ENCODE measurements at places on chromosomes 5 and 9.

- DNase-seq, result no peak
These were observed 121.9 kb downstream of the FGF18 start for GRCh38 chr5:171541341-171541776.

GRCh38 chr5:105794578-105794977 is 1876.2 kb downstream of the EFNA5 start:
- no peak for DNase-seq

GRCh38 chr5:180491496-180491895 is 2.7 kb upstream of the CNOT6 start:
- DNase-seq, result no peak

DNA sequence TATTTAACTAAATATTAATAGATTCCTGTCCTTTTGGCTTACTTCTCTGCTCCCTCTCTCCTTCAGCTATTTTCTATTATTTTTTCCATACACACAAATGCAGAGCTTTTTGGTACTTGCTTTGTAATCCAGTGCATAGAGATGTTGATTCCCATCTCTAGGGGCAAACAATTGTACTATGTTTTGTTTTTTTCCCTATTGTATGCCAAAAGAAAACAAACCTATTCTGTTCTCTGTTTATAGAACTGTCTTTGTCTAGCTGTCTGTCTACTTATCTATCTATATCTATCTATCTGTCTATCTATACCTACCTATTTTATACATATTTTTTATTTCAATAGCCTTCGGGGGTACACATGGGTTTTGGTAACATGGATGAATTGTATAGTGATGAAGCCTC is 121.6 kb upstream of the LIFR start:
- no peak for DNase-seq

DNA sequence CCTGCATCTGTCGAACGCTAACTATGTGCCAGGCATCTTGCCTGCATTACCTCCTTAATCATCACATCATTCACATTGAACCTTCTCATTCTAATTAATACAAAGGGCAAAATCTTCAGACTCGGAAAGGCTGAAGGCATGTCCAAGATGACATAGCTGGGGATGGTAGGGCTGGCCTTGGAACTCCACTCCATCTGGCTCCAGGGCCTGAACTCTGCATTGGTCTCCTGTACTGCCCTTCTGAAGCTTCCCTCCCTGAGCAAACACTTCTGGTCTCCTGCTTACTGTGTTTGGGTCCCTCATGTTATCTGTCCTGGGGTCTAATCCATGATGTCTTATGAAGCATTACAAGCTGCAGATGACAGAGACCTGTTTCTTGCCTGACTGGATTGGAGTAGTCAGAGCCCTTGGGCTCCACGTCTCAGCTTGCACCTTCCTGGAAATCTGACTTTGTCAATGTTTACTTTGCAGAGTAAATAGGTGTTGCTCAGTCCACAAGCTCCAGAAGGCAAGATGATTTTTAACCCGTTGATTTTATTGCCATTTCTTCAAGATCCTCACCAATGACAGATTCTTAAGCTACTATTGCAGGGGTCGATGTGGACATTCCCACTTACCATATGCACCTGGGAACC is 106.1 kb downstream of the GALNT10 start:
- DNase-seq, result no peak

DNA sequence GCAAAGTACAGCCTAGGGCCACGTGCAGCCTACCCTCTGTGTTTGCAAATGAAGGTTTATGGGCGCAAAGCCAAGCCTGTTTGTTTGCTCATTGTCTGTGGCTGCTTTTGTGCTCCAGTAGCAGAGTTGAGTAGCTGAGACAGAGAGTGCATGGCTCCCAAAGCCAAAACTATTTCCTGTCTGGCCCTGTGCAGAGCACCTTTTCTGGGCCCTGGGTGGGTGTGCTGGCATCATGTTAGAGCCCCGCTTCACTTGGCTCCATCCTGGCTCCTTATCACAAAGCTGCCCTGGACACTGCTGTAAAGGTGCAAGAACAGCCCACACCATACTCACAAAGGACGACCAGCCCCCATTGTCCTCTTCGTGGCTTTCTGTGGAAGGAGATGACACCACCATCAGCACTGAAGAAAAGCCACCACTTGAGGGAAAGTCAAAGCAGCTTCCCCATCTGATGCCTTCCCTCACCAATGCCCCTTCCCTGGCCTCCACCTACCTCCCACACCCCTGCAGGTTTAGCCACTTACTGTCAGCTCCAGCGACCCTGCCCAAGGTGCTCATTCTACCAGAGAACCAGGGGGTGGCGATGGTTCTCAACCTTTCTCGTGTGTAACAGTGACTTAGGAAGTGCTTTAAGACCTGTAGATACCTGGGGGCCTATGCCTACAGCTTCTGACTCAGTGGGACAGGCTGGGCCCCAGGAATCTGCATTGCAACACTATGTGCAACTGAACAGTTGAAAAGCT is 23.4 kb downstream of the LCP2 start:
- no peak for DNase-seq

DNA sequence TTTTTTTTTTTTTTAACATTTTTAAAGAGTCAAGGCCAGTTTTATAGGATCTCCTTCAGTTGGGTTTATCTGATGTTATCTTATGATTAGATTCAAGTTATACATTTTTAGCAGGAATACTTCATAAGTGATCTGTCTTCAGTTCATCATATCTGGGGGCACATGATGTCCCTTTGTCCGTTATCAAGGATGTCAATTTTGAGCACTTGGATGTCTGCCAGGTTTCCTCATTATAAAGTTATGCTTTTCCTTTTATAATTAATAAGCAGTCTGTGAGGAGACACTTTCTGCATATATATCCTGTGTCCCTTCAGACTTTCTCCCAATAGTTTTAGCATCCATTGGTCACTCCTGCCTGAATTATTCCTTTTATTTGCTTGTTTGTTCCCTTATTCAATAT is 11.8 kb downstream of the HDHD3 start:
- no peak for DNase-seq

- no peak for DNase-seq
These were observed 155.6 kb downstream of the ARHGAP26 start for GRCh38 chr5:142925795-142926194.

DNA sequence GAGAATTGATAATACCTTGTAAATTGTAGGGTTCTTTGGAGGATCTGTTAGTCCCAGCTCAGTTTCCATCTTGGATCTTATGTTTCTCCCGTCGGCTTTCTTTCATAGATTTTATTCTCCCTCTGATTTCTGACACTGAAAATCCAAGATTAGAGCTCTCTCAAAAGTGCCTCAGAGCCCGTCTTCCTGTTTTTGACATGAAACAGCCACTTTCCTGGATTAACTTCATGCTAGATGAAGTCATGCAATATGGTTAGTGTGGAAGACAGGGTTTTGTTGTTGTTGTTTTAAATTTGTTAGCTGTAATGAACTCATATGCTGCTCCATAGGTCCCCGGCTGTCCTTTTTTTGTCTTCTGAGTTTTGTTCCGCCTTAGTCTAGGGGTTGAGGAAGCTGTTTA is 51.6 kb upstream of the ZFR start:
- no peak for DNase-seq

GRCh38 chr9:6460189-6460768 is 47.3 kb downstream of the UHRF2 start:
- no peak for DNase-seq

DNA sequence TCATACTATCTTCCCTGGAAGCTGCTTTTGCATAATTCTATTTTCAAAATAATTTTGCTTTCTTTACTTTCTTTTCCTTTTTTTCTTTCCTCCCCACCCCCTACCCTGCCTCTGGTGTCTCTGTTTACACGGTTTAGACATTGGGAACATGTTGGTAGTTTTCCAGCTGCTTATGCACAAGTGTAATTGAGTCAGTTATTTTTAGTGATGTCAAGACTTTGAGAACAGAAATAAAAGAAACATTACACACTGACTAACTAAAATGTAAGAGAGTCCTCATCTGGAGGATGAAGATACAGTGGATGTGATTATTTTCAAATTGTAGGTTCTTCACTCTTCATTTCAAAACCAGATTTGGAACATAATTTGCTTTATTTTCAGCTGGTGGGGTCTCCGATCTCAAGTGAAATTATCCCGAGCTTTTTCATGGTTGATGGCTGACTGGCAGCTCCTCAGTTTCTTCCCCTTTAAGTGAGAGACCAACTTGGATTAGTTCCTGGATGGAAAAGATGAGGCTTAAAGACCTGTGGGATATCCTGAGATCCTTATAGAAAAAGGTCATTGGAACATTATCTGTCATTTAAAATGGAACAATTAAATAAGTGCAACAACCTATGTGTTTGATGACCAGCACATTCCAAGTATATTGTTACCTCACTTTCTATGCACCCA is 154.4 kb upstream of the ZNF462 start:
- no peak for DNase-seq

DNA sequence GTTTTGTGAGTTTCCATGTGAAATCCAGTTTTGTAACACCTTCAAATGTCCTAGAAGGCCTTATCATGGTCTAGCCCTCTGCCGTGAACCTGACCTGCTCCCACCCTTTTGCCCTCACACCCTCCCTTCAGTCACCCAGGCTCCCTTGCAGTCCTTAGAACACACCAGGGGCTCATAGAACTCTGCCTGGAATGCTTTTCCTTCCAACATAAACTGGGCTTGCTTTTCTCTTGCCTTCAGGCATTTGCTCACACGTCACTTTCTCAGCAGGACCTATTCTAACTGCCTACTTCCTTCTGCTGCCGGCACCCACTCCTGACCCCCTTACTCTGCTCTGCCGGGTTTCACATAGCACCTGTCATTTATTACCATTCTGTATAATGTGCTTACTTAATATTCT is 111.9 kb downstream of the PDE8B start:
- DNase-seq, result no peak

GRCh38 chr5:149901511-149901910 is 43.1 kb downstream of the PDE6A start:
- DNase-seq, result no peak

- no peak for DNase-seq
These were observed 372.6 kb upstream of the PRR16 start for GRCh38 chr5:120091376-120091948.

- DNase-seq, result no peak
These were observed 538.5 kb upstream of the TUSC1 start for GRCh38 chr9:26216702-26217101.

DNA sequence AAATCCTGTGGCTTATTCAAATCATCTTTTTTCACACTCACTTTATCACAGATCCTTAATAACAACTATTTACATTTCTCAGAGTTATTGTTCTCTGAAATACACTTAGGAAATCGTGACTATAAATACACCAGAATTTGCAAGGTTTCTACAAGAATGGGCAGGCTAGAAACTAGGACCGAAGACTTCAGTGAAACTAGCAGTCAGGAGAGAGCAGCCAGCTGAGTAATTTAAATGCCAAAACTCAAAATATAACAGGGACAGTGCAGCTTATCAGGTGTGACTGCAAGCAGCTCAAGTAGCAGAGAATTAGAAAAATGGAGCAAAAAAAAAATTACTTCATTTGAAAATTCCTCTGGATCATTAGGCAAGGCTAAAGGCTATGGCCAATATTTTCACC is 719.3 kb upstream of the ZNF608 start:
- DNase-seq, result no peak

- no peak for DNase-seq
These were observed 224.1 kb downstream of the CACNA1B start for GRCh38 chr9:138101444-138102234.

DNA sequence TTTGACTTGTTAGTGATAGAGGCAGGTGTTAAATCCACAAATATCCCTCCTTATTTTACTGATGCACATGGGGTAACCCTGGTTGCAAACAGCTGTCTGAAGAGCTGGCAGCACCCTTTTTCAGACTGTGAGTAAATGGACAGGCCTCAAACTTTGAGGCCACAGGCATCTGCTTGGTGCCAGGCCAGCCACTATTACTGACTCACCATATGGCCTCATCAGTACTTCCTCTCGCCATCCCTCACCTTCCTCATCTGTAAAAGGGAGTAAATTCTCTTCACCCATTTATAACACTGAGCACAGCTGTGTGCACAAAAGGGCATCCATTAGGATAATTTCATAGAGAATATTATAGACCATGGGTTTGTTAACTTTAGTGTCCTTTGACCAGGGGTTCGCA is 11.9 kb upstream of the TNIP1 start:
- no peak for DNase-seq

GRCh38 chr5:65932676-65933075 is 6.3 kb downstream of the ERBIN start:
- DNase-seq, result no peak

GRCh38 chr5:38724301-38725030 is 121.3 kb upstream of the OSMR start:
- DNase-seq, result no peak

DNA sequence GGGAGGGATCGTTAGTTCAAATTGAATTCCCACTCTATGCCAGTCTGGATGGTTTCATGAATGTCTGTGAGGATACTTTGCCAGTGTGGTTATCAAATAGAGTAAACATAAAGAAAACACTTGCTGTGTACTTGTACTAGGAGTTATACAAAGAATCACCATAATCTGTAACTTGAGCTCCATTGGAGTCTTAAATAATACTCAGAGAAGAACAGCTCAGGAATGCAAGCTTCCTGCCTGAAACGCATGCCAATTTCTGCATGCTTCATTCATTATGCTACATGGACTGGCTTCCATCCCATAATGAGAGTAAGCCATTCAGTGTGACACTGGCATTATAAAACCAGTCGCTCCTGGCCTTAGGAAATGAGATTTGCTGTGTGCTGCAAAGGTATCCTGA is 351.4 kb downstream of the SEMA5A start:
- DNase-seq, result no peak

GRCh38 chr9:129936222-129936621 is 101.0 kb downstream of the USP20 start:
- DNase-seq, result no peak

GRCh38 chr5:128290152-128290858 is 206.7 kb downstream of the SLC12A2 start:
- no peak for DNase-seq

- no peak for DNase-seq
These were observed 69.7 kb upstream of the NEURL1B start for GRCh38 chr5:172571413-172571812.

- no peak for DNase-seq
These were observed 14.4 kb upstream of the MEIKIN start for GRCh38 chr5:131959906-131960305.

GRCh38 chr9:134054891-134055811 is 12.7 kb downstream of the BRD3 start:
- no peak for DNase-seq

DNA sequence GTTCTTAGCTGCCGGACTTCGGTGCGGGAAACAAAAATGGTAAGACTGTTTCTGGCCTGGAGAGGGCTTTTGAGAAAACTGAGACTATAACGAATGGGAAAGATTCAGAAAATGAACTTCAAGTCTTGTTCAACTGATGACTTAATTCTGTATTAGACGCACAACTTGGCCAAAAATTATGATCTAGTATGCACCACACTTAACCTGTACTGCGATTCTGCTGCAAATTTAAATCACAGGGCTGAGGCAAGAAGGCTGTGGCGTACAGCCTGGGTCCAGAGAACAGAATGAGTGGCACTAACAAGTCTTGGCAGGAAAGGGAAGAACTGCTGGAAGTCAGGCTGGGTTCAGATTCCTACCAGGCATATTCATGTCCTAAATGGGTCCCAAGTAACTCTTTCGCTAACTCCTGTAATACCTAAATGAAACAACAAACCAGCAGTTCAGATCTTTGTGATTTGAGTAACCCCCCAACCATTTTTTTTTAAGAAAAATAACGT is 781 bp upstream of the COL23A1 start:
- DNase-seq, result no peak

Measured in stimulated activated CD4-positive, alpha-beta T cell treated with anti-CD3 and anti-CD28 coated beads, Interleukin-1b, Interleukin-23, amount 100 ng/mL, for 24 hours (primary cell).